Mesangial cell (primary cell): ENCODE measurements at places on chromosomes 12 and 14. TPM values are rescaled to one million over a fixed set of nuclear protein-coding genes. Genes with fewer than 3 reads are reported as not detected.

The ERBB3 gene
- 2.3 and 5.6 TPM in 2 replicates for total RNA-seq

The SLC10A1 gene
- not detected in 2 replicates for total RNA-seq

The PRICKLE1 gene
- 15.5 and 28.5 TPM in 2 replicates for total RNA-seq

The KLRB1 gene
- total RNA-seq, result not detected in 2 replicates

The GPR84 gene
- not detected in 2 replicates for total RNA-seq

The RNASE2 gene
- not detected in 2 replicates for total RNA-seq

The KCNC2 gene
- 0.51 TPM in 1 of 2 replicates, not detected in the other for total RNA-seq

The NTS gene
- total RNA-seq, result not detected in 2 replicates

The IPO4 gene
- 50.6 and 80.5 TPM in 2 replicates for total RNA-seq

The PA2G4 gene
- 87.1 and 204 TPM in 2 replicates for total RNA-seq

The CLEC1B gene
- not detected in 2 replicates for total RNA-seq

The TDRD9 gene
- total RNA-seq, result 0.33 and 0.76 TPM in 2 replicates

The PPP1R36 gene
- 0.25 and 0.33 TPM in 2 replicates for total RNA-seq

The SELPLG gene
- total RNA-seq, result 0.65 and 1.4 TPM in 2 replicates

The LTA4H gene
- 44.0 and 74.2 TPM in 2 replicates for total RNA-seq

The PTPRR gene
- 0.25 and 0.49 TPM in 2 replicates for total RNA-seq

The IAPP gene
- total RNA-seq, result not detected in 2 replicates

The TBX3 gene
- total RNA-seq, result 3.3 and 4.3 TPM in 2 replicates

The SDR9C7 gene
- total RNA-seq, result not detected in 2 replicates

The TAS2R8 gene
- total RNA-seq, result not detected in 2 replicates

The ANKRD33 gene
- total RNA-seq, result not detected in 2 replicates

The DDIT3 gene
- 12.1 and 28.3 TPM in 2 replicates for total RNA-seq

The RFLNA gene
- 8.6 and 10.6 TPM in 2 replicates for total RNA-seq

The CCDC38 gene
- not detected in 2 replicates for total RNA-seq

The KRT80 gene
- total RNA-seq, result 14.8 and 16.4 TPM in 2 replicates

The PTCSC3 gene
- not detected in 2 replicates for total RNA-seq

The DERA gene
- total RNA-seq, result 30.6 and 52.0 TPM in 2 replicates

The SLC6A13 gene
- 0.16 and 3.0 TPM in 2 replicates for total RNA-seq

The RAD9B gene
- total RNA-seq, result 0.16 and 0.25 TPM in 2 replicates

The RTL1 gene
- total RNA-seq, result under 0.01 and 0.16 TPM in 2 replicates

The C12orf54 gene
- not detected in 2 replicates for total RNA-seq

The DBX2 gene
- total RNA-seq, result not detected in 2 replicates

The TAS2R43 gene
- 0.16 TPM in 1 of 2 replicates, not detected in the other for total RNA-seq

The ZNF385A gene
- total RNA-seq, result 5.9 and 11.5 TPM in 2 replicates

The PRIM1 gene
- total RNA-seq, result 4.1 and 17.3 TPM in 2 replicates

The ASIC1 gene
- 2.6 and 4.8 TPM in 2 replicates for total RNA-seq

The STAT6 gene
- 55.9 and 91.5 TPM in 2 replicates for total RNA-seq

The WNT1 gene
- total RNA-seq, result not detected in 2 replicates

The DCAF5 gene
- 13.5 and 30.2 TPM in 2 replicates for total RNA-seq

The NPFF gene
- 1.5 TPM in 1 of 2 replicates, not detected in the other for total RNA-seq

The GLT1D1 gene
- total RNA-seq, result 0.16 and 0.38 TPM in 2 replicates

The OTX2 gene
- total RNA-seq, result not detected in 2 replicates

The DEPDC4 gene
- 0.49 TPM in 1 of 2 replicates, not detected in the other for total RNA-seq

The RAPGEF3 gene
- total RNA-seq, result 2.1 and 16.1 TPM in 2 replicates

The RBMS2 gene
- 29.7 and 39.7 TPM in 2 replicates for total RNA-seq

The VWF gene
- total RNA-seq, result under 0.01 and 0.25 TPM in 2 replicates

The KRT8 gene
- 785 and 1,054 TPM in 2 replicates for total RNA-seq
